ENCODE measurements at places on chromosomes 1 and 21.

DNA sequence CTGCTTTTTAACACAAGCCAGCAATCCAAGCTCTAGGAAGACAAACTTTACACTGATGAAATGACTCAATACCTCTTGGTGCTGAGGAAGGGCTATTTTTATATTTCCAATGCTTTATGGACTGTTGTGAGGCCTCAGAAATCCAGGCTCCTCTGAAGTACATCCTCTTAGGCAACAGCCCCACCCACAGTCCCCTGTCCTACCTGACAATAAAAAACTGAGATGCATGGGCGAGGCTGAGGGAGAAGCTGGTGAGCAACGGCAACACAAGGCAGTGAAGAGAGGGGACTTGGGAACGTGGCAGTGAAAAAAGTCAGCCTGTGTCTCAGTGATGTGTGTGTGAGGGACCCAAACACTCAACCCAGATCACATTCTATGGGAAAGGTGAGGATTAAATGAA lies 10.1 kb upstream of the CPT2 start:
- DNase-seq, result no peak

- no peak for DNase-seq
Observed at GRCh38 chr1:217392441-217392840, 238.4 kb downstream of the GPATCH2 start.

DNA sequence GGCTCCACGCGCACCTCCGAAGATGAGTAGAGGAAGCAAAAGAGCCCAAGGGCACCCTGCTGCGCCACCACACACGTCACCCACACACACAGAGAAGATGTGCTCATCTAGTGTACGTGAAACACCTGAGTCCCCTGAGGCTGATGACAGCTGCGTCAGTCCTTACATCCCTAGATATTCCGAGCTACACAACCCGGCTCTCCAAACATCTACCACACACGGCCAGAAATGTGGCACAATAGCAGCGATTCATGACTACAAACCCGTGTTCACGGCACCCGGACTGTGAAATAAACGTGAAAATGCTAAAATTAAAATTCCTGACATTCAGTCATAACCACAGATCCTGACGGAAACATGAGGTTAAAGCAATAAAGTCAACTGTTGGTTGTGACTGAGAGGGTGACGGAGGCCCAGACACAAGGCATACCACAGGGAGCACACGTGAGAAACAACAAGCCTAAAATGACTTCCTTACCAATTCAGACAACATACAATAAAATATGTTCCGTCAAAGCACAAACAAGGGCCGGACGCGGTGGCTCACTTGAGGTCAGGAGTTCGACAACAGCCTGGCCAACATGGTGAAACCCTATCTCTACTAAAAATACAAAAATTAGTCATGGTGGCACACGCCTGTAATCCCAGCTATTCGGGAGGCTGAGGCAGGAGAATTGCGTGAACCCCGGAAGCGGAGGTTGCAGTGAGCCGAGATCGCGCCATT lies 7.3 kb downstream of the SSU72 start:
- DNase-seq, result no peak

- no peak for DNase-seq
Observed at GRCh38 chr1:90924982-90925381, 96.9 kb downstream of the ZNF644 start.

GRCh38 chr21:20882462-20883407 lies 115.5 kb upstream of the NCAM2 start:
- DNase-seq, result no peak

- no peak for DNase-seq
Observed at GRCh38 chr1:178172939-178173338, 79.0 kb downstream of the RASAL2 start.

DNA sequence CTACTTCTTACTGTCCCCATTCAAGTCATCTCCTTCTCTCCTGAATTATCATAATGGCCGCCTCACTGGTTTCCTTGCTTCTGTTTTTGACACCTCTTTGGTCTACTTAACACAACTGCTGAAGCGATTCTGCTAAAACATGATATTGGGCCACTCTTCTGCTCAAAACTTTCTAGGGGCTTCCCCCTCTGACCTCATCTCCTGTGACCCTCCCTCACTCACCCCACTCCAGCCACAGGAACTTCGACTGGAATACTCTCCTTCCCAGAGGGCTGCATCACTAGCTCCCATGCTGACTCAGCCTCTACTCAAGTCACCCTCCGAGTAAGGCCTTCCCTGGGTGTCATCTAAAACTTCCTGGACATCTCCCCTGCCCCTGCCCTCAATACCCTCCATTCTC lies 35.7 kb downstream of the NRIP1 start:
- DNase-seq, result no peak

Data from CD4-positive, alpha-beta T cell treated with Interferon gamma for 1 hour (primary cell).